ENCODE measurements at places on chromosomes 16 and 17. TPM values are rescaled to one million over a fixed set of nuclear protein-coding genes. Genes with fewer than 3 reads are reported as not detected.
A peak's percentile ranks its signal among the peaks of the same experiment; 100 is the strongest.

- peak; percentile 83 for DNase-seq
Observed at GRCh38 chr16:30741461-30741914, 6.7 kb upstream of the PHKG2 start.

DNA sequence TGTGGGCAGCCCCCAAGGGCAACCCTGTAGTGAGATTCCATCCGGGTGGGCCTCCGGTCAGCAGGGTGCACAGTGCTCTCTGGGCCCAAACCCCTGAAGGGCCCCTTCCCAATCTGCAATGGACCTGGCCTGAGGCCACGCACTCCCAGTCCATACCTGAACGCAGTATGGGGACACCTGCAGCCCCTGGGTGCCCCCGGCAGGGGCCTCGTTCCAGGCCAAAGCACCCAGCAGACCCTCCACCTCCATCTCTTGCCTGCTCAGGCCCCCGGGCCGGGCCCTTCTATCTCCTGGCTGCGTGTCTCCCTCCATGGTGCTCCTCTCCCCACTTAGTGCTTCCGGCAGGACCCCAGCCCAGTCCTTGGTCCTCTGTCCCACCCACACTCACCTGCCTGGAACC lies 17.3 kb upstream of the AATK start:
- no peak for DNase-seq

- DNase-seq, result no peak
Observed at GRCh38 chr17:40079545-40079944, 16.8 kb downstream of the THRA start.

GRCh38 chr17:76593959-76594358 lies 8.3 kb upstream of the ST6GALNAC2 start:
- DNase-seq, result no peak

DNA sequence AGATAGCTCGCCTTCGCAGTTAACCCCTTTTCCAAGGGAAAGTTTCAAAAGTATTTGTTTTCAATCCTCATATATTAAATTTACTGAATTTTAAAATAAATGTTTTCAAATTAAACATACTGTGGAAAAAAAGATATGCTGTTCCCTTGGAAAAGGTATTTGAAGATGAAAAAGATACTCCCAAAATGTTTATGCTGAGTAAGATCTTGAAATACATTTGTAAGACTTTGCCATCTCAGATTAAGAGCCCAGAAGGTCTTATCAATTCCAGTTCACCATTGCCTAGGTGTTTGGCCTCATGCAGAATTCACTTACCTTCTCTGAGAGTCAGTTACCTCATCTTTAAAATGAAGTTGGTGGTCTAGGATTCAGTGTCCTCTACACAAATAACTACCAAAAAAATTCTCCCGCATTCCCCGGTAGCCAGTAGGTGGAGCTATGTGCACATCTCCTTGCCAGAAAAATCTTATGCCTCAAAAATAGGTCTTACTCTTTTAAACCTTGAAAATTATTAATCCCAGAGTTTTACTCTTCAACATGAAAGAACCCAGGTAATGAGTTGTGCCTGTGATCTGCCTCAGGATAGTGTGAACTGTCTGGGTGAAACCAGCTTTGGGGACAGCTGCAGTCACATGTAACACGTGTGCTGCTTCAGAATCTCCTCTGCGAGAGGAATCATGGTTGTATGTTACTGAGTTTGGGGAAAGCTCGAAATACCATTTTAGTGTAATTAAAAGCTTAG lies 178.3 kb downstream of the MRTFB start:
- DNase-seq, result peak; percentile 62

- DNase-seq, result peak; percentile 37
Observed at GRCh38 chr17:28897769-28898526, 415 bp upstream of the FLOT2 start.

DNA sequence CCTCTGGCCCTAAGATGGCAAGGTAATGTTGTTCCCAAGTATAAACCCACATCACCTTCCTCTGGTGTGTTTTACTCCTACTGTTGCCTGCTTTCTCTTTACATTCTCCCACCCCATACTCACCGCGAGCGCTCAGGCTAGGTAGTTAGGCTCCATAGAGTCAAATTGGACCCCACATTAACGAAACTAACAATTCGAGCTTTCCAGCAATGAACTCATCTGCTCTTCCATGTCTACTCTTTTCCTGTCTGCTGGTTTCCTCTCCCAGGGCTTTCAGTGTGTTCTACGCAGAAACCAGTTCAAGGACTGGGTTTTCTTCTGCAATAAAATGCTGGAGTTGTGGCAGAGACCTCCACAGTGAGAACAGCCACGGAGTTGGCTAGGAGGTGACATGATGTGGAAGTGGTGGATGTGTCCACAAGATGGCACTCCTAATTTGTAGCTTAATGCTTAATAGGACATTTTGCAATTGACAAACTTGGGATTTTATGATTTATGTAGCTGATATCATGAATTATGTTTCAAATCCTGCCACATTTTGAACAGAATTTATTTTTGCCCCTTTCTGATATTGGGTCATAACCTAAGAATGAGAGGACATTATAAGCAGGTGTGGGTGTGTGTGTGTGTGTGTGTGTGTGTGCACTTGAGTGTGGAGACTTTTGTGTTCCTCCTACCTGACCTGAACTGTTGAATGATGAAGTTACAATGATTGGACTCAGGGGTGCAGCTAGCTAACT lies 2.2 kb upstream of the UQCRC2 start:
- DNase-seq, result peak; percentile 48

DNA sequence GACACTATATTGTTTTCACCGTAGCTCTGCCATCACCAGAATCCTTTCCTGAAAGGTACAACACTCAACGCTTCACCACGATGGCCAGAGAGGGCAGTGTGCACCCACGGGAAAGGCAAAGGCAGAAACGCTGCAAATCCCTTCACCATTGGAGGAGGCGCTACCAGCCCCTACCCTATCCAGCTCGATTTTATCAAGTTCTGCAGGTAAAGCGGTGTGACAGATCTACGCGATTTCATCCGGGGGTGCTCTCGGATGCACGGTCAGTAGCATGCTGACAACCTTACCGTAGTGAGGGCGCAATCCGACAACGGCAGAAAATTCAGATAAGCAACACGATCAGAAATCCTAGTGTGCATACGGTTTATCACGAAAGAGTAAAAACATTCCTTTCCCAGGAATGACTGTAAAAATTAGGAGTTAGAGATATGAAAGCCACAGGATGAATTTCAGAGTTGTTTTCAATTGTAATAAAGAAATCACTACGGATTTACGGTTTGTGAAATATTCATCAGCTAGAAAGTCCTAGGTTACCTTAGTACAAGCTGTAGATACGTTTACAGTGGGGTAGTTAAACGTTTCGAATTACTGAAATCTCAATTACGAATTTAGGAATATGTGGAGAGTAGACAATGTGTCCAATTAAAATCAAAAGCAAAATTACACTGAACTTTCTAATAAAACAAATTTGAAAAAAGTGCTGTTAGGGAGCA lies 1.8 kb downstream of the NETO2 start:
- peak; percentile 90 for DNase-seq

GPR179 gene
- not detected for polyA plus RNA-seq

NLGN2 gene
- 15.5 TPM for polyA plus RNA-seq

PFN1 gene
- polyA plus RNA-seq, result 1,577 TPM

MC1R gene
- 4.2 TPM for polyA plus RNA-seq

ABCA10 gene
- 0.22 TPM for polyA plus RNA-seq

Measured in endothelial cell of umbilical vein (primary cell).